ENCODE measurements at places on chromosomes 2 and 18. TPM values are rescaled to one million over a fixed set of nuclear protein-coding genes. Genes with fewer than 3 reads are reported as not detected.

- no peak overlapping the region for H3K27ac ChIP-seq
- H3K36me3 ChIP-seq = no peaks in the 10 kb centered on the region
- peaks cover 10% of the 10 kb centered on the region for H3K27me3 ChIP-seq
- H3K4me3 ChIP-seq = no peak overlapping the region
- no peaks in the 10 kb centered on the region for H3K4me1 ChIP-seq
Measured at GRCh38 chr2:174704061-174704460, 60.2 kb downstream of the CHRNA1 start.

GRCh38 chr2:191976436-191976835 is 129.5 kb upstream of the CAVIN2 start:
- no peak for DNase-seq
- H3K27ac ChIP-seq = no peak overlapping the region
- no peak overlapping the region for H3K4me3 ChIP-seq
- H3K27me3 ChIP-seq = peaks cover 3% of the 10 kb centered on the region
- no peaks in the 10 kb centered on the region for H3K36me3 ChIP-seq

DNA sequence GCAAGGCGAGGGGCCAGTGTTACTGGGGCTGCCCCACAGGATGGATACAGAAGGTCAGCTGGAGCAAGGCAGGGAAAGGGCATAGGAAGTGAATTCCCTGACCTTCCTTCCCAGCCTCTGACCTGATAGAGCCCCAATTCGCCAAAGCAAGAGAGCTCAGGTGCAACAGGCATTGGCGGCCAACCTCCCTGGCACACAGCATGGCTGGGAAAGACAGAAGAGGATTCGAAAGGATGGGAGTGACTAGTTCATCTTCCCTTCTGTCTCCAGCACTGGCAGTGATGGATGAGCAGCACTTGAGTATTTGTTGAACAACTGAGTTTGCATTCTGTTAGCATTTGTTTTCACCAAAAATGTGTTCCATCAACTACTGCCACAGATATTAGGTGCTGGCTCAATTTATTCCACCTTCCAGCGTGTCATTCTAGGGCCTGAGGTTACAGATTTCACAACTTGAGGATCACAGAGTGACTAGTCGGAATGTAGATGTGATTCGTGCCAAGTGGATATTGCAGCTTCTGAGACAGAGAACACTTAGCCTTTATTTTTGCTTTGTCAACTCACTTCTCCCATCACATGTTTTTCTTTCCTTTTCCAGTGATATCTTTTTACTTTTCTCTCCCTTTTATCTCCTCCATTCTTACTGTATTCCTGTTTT is 6.2 kb downstream of the COPS8 start:
- H3K27ac ChIP-seq = no peak overlapping the region
- H3K36me3 ChIP-seq = peaks cover 76% of the 10 kb centered on the region
- no peak for DNase-seq

DNA sequence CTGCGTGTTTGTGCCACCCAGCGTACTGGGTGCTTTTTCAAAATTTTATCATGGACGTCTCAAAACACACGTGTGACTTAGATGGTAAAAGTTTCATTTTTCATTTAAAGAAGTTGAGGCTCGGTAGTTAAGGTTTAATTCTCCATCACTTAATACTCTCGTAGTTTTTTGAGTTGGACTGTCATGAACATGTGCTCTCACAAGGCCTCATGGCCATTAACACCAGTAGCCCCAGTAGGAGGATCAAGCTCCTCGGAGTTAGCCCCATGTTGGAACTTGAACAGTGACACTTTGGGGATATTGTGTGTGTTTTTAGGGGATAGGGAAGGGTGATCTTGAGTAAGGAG is 15.3 kb downstream of the NMUR1 start:
- no peaks in the 10 kb centered on the region for H3K27me3 ChIP-seq
- DNase-seq = no peak
- peaks cover 12% of the 10 kb centered on the region for H3K4me1 ChIP-seq
- H3K4me3 ChIP-seq = peak overlapping the region; percentile 76
- no peaks in the 10 kb centered on the region for H3K36me3 ChIP-seq

DNA sequence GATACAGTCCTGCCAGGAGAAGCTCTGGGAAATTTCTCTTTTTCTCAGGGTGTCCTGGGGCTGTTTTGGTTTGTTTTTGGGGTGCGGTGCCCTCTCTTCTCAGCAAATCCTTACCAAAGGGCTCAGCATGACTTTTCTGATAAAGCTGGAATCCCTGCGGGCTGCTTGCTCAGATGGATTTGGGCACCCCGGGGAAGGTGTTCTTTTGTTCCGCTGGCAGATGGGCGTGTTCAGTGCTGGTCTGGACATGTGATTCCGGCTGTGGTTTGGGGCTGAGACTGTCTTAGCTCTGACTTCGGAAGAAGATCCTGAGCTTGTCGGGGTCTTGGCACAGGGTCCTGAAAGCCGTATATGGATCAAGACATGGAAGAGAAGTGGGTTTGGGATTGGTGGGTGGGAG is 134.2 kb upstream of the SPRED2 start:
- no peak overlapping the region for H3K27ac ChIP-seq
- H3K4me1 ChIP-seq = no peaks in the 10 kb centered on the region
- H3K4me3 ChIP-seq = no peak overlapping the region
- H3K36me3 ChIP-seq = no peaks in the 10 kb centered on the region
- no peaks in the 10 kb centered on the region for H3K27me3 ChIP-seq

Gene QPCT
- total RNA-seq = not detected

Gene COBLL1
- total RNA-seq = 1.3 TPM

Gene VIT
- not detected for total RNA-seq

Gene TEKT4
- not detected for total RNA-seq

Gene ABCA12
- not detected for total RNA-seq
